ENCODE measurements at places on chromosomes 1 and 21. TPM values are rescaled to one million over a fixed set of nuclear protein-coding genes. Genes with fewer than 3 reads are reported as not detected.

CIART gene
- 8.4 TPM for total RNA-seq

LIN28A gene
- total RNA-seq, result 1,041 TPM

NCAM2 gene
- total RNA-seq, result 0.77 TPM

PRKCZ gene
- 56.7 TPM for total RNA-seq

TGFB2 gene
- 0.67 TPM for total RNA-seq

FMN2 gene
- 32.0 TPM for total RNA-seq

SPRR1A gene
- total RNA-seq, result not detected

CLIC4 gene
- 120 TPM for total RNA-seq

CELA3B gene
- not detected for total RNA-seq

HMGN1 gene
- 526 TPM for total RNA-seq

CCDC27 gene
- not detected for total RNA-seq

ACKR1 gene
- total RNA-seq, result not detected

RNU1-4 gene
- total RNA-seq, result 2,483 TPM

GPR52 gene
- total RNA-seq, result 1.1 TPM

LDLRAD1 gene
- total RNA-seq, result not detected

All from endodermal cell (in vitro differentiated cells).